Stimulated activated CD4-positive, alpha-beta T cell treated with anti-CD3 and anti-CD28 coated beads, Interleukin-12 subunit alpha, Interleukin-12 subunit beta, amount 100 ng/mL, for 48 hours (primary cell): ENCODE measurements at places on chromosomes 7 and 10.

DNA sequence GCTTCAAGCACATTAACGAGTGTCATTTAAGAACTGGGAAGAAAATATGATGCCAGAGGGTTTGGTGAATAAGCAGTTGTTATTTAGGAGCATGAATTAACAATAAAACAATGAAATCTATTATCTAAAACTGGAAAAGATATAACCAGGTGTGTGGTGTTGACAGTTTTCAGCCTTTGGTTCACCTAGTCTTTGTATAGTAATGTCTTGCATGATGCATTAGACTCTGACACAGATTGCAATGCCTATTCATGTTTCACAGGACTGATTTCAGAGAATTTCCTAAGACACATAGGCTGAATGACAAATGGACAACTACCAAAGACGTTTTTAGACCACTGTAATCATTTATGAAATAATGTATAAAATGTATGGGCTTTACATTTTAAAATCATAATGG, 135.1 kb upstream of the CAV2 start:
- no peak for DNase-seq

DNA sequence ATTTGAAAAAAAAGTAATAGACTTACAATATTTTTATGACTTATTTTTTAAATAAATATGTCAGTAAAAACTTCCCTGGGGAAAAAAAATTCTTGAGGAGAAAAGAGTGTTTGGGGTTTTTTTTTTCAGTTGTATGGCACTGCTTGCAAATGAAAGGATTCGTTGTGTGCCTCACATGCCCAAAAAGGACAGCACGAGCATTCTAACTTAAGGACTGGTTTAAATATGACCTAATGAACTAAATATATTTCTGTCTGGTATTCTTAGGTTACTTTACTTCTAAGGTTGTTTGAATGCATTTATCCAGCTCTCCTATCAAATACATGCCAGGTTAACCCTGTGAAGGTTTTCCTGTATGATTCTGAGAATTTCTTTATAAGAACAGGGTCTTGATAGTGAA, 988 bp upstream of the CD36 start:
- DNase-seq = no peak

DNA sequence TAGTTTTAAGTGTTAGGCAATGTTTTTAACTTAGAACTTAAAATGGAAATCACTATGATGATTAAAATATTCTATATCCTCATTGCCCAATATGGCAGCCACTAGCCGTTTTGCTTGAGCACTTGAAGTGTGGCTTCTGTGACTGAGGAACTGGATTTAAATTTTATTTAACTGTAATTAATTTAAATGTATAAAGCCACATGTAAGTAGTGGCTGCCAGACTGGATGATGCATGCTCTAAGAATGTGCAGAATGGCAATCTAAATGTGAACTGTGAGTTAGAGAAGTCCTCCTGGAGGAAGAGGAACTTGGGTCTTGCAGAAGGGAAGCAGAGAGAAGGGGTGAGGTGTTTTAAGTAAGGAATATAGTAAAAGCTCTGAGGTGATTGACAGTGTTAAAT, 451.4 kb downstream of the SUGCT start:
- no peak for DNase-seq

DNA sequence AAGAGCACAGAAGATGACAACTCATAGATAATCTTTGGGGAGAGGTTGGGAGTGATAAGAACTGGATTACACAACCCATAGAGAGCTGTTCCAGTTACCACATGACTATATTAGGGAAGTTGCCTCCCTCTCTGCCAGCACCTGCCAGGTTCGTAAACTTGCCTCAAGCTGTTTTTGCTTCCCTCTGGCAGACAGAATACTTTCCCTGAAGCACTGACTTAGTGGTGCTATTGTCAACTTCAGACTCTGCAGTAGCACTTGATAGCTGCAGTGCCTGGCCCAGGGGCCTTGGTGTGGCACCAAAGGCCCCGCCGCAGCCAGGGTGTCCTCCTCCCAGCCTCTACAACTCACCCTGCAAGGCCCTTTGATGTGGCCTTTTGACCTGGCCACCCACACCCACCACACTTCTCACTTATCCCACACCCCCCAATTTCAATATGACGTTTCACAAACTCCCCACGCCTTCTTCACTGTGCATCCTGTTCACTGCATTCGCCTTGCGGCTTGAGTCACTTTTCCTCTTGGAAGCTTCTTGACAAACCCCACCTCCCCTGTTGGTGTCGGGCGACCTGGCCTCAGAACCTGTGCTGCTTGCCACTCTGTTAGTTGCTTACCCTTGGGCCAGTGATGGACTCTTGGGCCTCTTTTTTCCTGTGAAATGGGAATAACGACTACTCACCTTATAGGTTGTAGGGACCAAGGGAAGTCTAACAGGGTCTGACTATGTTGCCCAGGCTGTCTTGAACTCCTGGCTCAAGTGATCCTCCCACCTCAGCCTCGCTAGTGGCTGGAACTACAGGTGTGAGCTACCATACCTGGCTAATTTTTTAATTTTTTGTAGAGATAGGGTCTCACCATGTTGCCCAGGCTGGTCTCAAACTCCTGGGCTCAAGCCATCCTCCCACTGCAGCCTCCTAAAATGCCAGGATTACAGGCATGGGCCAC, 50.2 kb upstream of the PODXL start:
- peak; percentile 3 for DNase-seq

DNA sequence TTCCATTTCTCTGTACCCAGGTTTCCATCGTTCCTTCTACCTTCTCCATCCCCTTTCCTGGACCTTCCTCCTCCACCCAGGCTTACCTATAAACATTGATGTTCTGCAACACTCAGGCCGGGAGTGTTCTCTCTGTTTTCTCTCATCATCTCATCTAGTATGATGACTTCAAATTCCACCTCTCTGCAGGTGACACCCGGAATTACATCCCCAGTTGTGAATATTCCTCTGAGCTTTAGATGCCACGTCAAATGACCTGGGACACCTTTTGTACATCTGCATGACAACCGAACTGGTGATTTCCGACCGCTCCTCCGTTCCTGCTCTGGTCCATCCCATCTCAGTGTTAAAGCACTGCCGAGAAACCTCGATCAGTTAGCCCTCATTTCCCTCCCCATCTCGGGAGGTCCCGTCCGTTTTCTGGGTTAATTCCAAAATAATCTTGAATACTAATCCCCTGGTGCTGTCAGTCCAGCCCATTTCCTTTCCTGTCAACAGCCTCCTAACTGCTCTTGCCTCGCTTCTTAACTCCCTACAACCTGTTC, 76.7 kb upstream of the SAMD8 start:
- no peak for DNase-seq

DNA sequence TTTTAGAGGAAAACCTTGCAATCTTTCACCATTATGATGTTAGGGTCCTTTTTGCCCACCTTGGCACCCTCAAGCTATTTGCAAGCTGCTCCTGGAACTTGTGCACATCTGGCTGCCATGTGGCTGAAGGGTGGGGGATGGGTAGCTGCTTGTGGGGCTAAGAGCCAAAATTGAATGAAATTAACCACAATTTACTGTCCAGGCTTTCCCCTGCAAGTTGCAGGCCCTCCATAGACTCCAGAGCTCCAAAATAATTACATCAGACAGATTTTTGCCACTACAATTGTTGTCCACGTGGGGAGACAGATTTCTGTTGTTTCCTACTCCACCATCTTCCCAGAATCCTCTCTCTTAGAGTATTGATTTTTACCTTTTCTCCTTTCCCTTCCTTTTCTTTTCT, 19.1 kb downstream of the PI4K2A start:
- no peak for DNase-seq

DNA sequence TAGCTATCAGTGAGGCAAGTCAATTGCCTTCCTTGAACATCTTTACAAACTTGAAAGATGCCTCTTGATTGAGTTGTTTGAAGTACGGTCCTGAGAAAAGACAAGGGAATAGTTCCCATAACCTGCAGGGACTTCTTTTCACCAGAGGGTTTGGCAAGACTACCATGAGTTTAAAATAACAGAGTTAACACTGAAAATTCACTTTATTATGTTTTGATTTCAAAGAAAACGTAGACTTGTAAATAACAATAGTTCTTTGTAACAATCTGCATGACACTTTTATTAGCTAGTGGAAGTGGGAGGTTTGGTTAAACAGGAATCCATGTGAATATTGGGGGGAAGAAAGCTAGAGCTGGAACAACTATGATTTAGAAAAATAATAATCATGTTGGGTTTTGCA, 49.5 kb downstream of the WNT2 start:
- DNase-seq = no peak

GRCh38 chr7:130379532-130379920, 768 bp upstream of the CPA1 start:
- no peak for DNase-seq

- DNase-seq = no peak
These were observed 468.7 kb downstream of the RPS24 start for GRCh38 chr10:78502210-78502936.

DNA sequence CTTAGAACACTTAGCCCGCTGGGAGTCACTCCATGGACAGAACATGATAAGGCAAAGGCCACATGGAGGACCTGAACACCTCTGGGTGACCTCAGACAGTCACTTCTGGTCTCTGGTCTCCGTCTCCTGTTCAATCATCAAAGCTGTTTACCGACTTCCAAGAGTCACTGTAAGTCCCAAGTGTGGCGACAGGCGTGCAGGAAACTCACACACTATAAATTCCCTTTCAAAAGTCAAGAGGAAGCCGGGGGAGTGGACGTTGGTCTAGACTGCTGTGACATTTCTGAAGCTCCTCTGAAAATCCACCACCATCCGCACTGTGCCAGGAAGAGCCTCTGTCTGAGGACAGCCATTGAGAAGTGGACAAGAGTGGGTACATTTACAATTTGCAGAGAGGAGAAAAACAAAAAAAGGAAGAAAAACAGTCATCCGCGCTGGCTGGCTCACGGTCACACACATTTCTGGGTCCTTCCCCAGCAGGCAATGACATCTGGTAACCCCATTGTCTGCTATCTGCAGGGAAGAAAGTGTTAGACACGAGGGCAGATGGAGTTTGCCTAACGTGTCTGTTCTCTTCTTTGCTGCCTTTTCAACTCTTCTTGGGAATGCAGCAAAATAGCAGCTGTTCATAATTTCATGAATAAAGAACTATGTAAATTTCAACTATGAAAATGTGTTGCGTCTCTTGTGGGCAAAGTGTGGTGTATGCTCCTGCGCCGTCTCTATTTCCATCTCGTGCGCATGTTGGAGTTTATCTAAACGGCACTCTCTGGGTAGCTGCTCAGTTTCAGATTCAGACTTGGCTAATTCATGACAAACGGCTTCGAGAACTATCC, 32.9 kb upstream of the CUX1 start:
- no peak for DNase-seq

GRCh38 chr10:93465806-93466675, 16.1 kb downstream of the MYOF start:
- no peak for DNase-seq

GRCh38 chr7:5526100-5526905, 102.7 kb upstream of the TNRC18 start:
- DNase-seq = no peak

DNA sequence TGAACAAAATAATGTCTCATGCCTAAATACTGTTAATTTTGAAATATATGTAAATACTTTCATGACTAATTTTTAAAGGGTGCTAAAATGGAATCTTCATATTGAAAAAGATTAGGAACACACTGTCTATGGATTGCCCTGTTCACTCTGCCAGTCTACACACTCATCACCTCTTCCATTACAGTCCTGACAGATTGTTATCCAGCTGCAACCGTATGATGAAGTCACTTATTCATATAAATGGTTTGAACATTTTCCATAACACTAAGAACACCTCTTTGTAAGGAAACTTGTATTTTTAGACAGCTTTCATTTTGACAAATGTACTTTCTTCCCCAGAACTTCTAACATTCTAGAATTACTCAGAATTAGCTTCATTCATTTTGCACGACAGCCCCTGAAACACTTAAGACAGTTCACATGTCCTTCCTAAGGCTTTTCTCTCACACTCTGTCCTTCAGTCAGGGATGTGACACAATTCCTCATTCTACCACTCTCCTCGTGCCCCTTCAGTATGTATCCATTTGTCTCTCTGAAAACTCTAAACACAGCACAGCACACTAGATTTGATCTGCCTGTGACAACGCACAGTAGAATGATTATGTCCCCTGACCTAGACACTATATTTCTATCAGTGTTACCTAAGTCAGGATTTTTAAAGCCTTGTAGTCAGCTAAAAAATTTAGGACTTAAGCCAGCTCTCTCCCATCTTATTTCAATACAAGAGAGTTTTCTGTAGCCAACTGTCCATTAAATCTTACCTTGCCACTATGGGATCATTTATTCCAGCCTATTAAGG, 71.9 kb downstream of the ORC5 start:
- DNase-seq = no peak

DNA sequence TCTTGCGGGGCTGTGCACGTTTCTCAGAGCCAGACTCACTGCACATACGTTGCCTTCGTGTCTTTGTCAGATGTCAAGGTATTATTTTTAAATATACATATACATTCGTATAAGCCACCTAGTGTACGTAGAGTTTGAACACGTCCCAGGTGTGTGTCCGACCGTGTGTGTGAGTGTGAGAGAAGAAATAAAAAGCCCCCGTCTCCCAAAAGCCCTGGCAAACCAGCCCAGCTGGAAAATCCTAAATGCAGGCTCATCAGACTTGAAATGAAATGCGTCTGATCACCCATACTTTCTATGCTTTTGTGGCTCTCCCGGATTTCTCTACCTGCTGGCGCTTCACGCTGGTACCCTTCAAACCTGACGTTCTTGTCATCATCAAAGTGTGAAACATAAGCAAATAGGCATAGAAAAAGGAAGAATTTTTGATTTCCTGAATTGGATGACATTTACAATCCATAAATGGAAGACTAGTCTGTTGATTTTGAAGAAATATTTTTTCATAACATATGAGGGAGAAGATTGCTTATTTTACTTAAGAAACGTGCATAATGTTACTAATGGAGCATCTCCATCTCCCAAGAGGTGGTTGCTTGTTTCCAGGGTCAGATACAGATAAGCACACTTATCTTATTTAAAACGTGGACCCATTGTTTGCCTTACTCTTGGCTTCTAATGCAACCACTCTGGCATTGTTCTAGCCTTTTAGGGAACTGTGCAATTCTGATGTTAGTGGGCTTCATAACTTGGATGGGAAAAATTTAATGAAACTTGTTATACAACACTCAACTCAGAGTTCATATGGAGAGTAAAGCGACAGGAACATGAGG, 971 bp downstream of the PRKG1 start:
- no peak for DNase-seq

- no peak for DNase-seq
These were observed 8.8 kb downstream of the ZNHIT1 start for GRCh38 chr7:101226721-101227120.

DNA sequence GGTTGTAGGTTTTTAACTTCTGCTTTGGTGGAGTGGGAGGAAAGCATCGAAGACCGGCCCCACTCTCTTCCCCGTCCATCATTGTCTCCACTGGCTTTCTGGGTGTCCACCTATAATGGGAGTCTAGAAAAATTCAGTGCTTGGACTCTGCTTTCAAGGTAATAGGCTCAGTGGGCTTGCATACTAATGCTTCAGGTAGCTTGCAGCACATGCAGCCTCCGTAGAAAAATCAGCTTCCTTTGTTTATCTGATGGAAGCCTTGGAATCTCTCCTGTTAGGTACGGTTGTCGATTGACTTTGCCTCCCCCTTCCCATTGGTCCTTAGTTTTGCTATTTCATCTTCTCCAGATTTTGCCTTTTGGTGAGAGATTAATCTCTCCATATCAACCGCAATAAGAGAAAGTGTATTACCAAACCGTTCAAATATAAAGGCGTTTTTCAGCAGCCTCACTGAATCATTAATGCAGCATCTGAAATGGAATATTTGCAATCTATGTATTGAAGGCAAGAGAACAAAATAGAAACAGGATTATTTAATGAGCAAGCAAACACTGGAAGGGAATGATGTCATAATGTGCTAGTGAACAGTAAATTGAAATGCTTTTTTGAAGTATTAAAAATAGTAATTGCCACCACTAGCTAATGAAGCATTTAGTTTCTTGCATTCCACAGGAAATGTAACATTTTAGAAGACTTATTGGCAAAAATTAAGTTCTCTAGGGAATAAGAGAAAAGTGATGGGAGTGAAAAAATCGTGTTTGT, 944 bp downstream of the AVL9 start:
- no peak for DNase-seq
